ENCODE measurements at places on chromosomes 5 and 9.

GRCh38 chr9:138120511-138121437 is 243.2 kb downstream of the CACNA1B start:
- DNase-seq: no peak

DNA sequence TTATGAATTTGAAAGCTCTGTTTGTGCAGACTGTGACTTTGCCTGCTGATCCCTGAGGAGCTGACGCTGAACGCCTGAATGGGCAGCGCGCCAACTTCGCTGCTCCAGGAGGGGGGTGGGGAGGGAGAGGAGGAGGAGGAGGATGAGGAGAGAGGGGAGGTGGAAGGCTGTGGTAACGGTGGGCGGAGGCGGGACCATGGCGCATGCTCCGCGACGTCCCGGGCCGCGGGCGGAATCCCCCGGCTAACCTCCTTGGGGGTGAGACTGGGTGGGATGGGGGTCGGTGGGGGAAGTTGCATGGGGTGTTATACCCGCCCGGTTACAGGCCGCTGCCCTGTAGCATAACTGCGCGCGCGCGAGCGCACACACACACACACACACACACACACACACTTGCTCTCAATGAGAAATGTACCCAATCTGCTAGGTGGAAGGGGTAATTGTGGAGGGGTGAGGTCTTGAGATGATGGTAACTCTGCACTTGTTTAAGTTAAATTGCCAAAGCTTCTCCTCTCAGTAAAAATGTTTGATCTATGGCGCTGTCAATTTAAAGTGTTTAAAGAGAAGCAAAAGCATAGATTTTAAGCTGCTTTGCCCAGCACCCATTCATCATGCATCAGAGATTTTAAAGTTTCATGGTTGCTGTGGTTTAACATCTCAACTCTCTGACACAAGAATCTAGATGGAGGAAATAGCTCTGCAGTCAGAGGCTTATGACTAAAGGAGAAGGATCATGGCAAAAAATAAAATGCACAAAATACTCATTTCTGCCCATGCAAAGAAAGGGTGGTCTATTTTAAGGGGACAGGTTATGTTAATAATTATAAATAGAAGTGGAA is 76.6 kb upstream of the TBCA start:
- DNase-seq: peak; percentile 50

- no peak for DNase-seq
Observed at GRCh38 chr9:29555502-29555901, 1982.2 kb upstream of the C9orf72 start.

- no peak for DNase-seq
Observed at GRCh38 chr5:179118756-179119414, 58.7 kb downstream of the ZNF354C start.

DNA sequence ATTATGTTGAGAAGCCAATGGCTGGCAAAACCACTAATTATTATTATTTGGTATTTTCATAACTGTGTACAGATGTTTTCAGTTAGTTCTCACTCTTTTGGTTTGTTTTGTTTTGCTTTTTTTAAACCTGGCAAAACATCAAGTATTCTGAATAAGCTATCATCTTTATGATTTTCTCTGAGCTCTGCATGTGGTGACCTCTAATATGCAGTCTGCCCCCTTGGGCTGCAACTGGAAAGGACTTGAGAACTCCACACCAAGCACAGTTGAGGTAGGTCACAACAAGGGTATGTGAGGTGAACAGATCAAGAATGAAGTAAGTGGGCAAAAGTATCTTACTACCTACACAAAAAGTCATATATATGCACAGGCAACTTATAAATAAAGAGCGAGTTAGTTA is 202.2 kb downstream of the NFIB start:
- peak; percentile 25 for DNase-seq

DNA sequence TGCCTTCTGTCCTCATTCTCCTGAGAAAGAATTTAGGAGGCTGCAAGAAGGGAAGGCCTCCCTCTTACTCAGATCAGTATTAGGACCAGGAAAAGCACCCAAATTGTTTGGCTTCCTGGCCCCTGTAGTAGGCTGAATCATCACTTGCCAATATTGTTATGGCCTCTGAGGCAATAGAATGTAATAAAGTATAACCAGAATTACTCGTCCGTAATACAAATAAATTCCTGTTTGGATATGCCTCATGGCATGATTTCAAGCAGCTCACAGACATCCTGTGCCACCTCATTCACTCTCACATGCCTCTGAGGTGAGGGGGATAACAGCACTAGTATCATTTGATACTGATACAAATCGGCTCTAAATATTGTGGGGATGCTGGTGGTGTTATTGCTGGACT is 427.3 kb downstream of the ISL1 start:
- DNase-seq: peak; percentile 58

GRCh38 chr9:137057545-137057944 is 3.7 kb upstream of the ENTPD2 start:
- DNase-seq: no peak

GRCh38 chr5:140243706-140244250 is 59.1 kb downstream of the PFDN1 start:
- no peak for DNase-seq

DNA sequence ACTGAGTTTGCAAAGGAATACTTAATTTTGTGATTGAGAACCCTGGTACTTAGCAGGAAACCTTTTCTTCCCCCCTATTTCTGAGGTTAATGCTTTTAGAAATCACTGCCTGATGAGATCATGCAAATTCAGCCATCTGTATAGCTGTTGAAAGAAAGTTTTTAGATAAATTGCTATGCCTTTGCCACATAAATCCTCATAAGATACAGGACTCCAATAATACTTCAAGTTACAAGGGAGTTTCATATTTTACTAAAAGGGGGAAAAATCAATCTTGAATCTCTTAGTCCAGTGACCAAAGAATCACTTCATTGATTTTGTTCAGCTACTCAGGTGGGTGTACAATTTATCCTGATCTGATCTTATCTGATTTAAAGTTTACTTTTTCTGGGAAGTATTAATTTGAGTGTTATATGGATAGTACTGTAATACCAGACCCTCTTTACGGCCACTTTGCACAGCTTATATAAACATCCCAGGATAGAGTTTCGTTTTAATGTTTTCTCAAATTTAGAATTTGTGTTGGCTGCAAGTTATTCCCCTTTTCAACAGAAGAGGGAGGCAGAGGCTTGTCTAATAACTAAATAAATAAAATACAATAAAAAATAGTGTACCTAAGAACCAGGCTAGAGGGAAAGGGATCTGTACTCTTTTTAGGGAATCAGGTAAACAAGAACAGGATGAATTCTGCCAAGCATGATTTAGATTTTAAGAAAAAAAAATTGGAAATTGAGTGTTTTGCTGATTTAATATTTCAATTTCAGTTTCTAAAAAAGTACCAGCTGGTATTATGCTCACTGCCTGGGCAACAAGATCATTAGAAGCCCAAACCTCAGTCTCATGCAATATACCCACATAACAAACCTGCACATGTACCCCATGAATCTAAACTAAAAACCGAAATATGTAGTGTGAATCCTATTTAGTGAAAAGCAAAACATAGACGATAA is 69.1 kb downstream of the PSAT1 start:
- peak; percentile 46 for DNase-seq

DNA sequence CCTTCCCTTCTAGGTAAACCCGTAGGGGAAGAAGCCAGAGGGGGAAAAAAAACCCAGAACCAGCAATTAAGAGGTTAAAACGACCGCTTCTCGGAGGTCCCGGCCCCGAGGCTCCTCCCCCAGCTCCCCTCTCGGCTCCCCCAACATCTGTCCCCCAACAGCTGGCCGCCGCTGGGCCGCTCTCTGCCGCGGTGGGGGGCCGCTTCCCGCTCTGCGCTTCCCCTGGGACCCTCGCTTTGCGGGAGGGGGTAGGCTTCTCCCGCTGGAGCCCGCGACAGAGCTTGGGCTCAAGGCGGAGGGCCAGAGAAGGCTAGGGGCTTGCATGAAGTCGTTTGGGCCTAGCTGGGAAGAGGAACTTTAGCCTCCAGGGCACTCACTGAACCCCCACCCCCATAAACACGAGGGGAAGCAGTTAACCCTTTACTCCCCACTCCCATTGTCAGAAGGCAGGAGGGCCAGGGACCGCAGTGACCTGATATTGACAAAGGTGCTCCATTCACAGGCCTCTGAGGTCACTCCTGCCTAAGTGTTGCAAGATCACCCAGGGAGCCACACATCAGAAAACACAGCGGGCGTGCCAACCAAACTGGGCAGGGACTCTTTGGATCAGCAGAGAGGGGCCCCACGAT is 7.5 kb downstream of the LHX6 start:
- no peak for DNase-seq

DNA sequence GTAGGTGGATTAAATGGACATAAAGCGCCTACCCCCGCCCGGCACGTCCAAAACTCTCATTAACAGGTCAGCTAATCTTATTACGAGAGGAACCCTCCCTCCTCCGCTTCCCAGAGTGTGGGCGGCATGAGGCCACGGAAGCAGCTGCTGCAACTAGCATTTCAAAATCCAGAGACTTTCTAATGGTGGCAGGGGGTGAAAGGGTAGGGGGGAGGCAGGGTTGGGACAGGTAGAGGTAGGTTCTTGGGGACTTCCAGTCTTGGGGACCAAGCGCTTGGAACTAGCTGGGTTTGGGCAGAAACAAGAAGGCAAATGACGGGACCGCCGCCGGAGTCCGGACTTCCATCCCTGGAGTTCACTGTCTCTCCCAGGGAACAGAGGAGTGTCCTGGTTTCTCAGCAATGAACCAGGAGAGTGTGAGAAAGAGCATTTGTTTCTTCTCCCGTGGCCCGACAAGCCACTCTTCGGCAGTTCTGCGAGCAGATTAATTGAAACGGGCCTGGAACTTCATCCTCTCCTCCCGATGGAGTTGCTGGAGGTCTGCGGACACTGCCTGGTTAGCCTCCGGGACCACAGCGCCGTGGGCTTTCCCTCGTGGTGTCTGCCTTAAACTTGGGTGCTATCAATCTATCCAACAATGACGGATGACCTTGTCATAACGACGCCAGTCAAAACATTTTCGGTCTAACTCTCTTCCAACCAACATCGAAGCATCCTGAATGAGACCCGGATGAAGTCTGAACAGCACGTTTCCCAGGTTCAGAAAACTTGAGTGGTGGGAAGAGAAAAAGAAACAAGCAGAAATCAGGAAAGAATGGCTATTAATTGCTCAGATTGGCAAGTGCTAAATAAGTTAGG is 1.6 kb upstream of the PRDM6 start:
- DNase-seq: no peak

DNA sequence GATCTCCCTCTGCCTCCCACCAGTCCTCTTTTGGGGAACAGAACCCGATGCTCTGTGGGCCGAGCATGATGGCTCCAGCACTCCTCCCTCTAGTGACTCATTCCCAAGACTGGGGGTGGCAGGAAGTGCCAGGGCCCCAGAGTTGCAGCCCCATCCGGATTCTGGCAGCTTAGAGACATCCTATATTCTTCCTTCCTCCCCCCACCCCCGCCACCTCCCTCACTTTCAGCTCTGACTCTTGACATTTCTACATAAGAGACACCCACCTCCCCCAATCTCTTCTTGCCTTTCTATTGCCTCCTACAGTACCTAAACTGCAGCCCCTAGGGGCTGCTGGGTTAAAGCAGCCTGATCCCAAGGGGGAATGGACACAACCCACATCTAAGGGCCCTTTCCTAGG is 47.1 kb upstream of the MATR3 start:
- peak; percentile 84 for DNase-seq

GRCh38 chr5:161539016-161539415 is 7.5 kb downstream of the GABRB2 start:
- DNase-seq: no peak

GRCh38 chr5:3124410-3124809 is 372.9 kb upstream of the IRX2 start:
- no peak for DNase-seq

GRCh38 chr5:34055667-34056066 is 12.7 kb upstream of the C1QTNF3 start:
- DNase-seq: no peak

DNA sequence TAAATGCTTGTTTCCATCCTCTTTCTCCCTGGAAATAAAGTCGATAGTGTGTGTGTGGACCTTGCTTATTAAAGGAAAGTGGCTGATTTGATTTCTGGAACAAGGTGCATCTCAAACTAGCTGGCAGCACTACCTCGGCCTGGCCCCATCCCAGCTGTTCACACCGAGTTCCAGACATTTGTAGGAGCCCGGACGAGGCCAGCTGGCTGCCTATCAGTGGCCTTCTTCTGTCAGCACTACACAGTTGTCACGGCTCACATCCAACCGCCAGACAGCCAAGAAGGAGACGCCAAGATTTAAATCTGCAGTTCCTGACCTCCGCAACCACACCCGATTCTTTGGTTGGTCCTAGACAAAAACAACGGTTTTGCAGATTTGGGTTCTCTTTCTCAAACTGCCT is 63.6 kb downstream of the PALM2AKAP2 start:
- DNase-seq: no peak

GRCh38 chr5:131389096-131389868 is 125.4 kb downstream of the CDC42SE2 start:
- DNase-seq: no peak

GRCh38 chr5:149552038-149552494 is 827 bp upstream of the CSNK1A1 start:
- no peak for DNase-seq

DNA sequence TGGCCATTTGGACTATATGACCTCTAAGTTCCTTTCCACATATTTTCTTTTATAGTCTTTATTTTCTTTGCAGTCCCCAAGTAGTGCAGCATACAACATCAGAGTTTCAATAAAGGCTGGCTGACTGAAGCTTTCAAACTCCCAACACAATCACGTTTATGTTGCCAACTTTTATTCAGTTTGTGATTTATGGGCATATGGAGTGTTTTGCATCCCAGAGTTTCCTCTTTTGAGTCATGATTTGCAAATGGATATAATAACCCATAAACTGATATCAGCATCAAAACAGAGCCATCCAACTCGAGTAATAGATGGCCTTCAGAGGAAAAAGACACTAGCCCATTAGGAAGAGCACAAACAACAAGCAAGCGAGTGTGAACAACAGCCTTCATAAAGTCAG is 414.0 kb downstream of the ELAVL2 start:
- no peak for DNase-seq

GRCh38 chr9:87152256-87152655 is 204.9 kb upstream of the GAS1 start:
- no peak for DNase-seq

- no peak for DNase-seq
Observed at GRCh38 chr9:128294142-128294541, 18.1 kb downstream of the SWI5 start.

DNA sequence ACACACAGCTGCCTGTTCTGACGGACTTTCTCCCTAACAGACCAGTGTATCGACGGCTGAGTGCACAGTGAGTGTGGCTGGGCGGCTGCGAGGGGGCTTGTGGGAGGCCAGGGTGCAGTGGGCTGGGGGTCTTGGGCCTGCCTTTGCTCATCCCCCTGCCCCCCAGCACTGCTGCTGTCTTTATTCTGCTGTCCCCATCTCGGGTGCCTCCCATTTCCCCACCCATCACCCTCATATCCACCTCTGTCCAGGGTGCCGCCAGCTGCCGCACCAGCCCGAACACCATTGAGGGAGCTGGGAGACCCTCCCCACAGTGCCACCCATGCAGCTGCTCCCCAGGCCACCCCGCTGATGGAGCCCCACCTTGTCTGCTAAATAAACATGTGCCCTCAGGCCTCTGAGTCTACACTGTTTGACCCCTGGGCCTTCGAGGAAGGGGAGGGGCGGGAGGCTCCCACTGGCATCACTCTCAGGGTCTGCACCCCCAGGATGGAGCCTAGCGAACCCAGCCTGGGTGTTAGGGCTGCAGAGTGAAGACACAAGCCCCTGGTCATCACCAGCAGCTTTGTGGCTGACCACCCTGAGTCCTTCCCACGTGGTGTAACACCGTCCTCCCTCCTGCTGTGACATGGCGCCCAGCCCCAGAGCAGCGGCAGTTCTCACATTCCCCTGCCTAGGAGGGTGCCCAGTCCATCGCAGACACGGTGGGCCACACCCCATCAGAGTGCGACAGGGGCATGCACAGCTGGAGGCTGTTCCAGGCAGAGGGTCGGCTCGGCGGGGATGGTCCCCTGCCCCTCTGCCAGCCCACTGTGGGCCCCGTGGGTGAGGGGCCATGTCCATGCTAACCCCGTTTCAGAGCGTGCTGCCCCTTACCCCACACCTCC is 4.0 kb downstream of the LCN2 start:
- DNase-seq: no peak

Data from foreskin fibroblast (primary cell).